Thymus (tissue), 14 donors: ENCODE measurements at places on chromosomes 3 and 15.

- DNase-seq, result no peak
These were observed 70.5 kb upstream of the XCR1 start for GRCh38 chr3:46097691-46098241.

DNA sequence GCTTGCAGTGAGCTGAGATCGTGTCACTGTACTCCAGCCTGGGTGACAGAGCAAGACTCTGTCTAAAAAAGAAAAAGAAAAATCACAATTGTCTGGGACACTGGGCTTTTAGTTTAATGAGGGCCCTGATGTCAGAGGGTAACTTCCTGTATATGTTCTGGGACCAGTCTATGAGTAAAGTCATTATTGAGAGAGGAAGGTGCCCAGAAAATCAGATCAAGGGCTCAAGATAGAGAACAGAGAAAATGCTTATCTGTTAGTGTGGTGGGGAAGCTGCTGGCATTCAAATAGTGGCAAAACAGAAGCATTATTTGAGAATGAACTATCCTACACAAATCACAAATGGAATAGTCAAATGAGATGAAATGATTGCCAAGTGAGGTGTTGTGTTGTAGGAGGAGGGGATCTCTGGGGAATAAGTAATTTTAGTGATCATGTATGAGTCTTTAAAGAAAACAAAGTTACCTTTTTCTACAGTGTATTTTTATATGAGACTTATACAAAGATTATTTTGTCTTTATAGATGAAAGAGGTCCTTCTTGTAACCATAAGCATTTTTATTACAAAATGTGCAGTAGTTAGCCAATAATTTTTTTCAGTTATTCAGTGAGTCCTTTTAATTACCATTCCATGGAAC, 13.4 kb downstream of the ARIH2 start:
- DNase-seq, result no peak

- no peak for DNase-seq
These were observed 23.6 kb downstream of the SETD5 start for GRCh38 chr3:9420850-9421549.

DNA sequence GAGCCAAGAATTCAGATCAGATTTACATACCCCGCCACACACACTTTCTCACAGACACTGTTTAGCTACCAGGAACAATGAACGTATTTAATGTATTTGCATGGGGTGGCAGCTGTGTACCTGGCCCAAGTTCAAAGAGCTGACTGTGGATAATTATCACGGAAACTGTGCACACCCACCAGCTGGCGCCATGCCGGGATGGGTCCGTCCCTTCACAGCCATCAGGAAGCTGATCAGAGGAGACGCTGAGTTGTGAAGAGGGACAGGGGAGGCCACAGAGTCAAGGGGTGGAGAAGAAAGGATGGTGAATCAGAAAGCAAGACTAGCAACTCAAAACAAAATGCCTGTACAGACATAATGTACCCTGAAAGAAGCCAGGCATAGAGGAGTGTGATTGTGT, 13.1 kb upstream of the PLA2G4D start:
- DNase-seq, result no peak

- DNase-seq, result no peak
These were observed 26.1 kb downstream of the SHF start for GRCh38 chr15:45161666-45162065.

DNA sequence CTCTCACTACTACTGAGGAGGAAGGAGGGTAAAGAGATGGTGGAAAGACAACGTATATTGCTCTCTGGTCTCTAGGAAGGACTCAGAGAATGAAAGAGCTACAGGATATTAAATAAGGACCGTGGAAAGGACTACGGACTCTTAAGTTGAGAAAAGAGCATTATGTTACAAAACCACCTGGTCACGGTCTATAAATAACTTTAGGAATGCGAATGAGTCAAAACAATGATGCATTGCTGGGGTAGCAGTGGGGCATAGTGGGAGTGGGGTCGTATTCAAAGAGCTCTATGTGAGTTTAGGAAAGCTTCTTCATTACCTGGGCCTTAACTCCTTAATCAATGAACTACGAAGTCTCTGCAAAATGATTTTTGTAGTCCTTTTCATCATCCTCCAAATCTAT, 295.7 kb upstream of the SOX14 start:
- no peak for DNase-seq

DNA sequence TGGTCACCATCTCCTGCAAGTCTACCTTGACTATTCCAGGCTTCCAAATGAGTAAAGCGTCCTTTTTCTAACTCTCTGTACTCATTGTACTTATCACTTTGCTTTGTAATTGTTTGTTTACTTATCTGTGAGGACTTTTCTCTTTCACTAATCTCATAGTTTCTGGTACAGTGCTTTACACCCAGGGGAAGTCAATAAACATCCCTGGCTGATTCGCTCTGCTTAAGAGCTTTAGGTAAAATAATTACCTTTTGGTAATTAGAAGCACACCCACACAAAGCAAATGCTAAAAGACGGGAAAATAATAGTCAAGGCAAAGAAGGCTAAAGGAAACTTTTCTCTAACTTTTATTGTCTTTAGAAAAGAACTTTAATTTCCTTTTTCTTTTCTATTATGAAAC, 466.9 kb upstream of the ROBO1 start:
- no peak for DNase-seq

DNA sequence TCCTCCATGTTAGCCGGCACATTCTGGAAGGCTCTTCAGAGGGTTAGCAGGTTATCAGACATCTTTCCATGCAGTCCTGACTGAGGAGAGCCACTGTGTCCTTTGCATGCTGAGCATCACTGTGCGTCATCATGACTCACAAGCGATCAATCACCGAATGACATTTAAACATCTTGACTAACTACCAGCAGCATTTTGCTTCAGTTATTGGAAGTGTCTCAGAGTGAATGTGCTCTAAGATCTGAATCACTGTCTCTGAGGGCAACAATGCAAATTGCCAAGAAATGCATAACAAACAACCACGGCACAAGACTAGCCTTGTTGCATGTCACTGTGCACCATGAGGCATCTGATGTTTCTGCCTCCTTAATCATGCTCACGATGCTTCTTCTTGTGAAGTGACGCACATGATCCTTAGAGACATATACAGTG, 18.3 kb upstream of the ATP8B4 start:
- DNase-seq, result no peak

DNA sequence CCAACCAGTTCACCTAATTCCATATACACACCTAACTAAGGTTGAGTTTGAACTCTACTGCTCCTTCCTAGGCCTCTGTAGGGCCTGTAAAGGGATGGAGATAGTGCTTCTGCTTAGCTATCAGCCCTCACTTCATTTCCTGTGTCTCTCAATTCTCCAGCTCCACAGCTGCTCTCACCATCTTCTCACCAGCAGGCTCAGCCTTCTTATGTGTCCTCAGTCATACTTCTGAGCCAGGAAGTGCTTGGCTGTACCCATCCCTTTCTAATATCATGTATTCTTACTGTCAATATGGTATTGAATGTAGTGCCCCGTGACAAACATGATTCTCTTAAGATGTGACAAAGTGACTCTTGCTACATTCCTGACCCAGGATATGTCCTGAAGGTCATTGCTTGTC, 116.9 kb downstream of the SLC9A9 start:
- no peak for DNase-seq

DNA sequence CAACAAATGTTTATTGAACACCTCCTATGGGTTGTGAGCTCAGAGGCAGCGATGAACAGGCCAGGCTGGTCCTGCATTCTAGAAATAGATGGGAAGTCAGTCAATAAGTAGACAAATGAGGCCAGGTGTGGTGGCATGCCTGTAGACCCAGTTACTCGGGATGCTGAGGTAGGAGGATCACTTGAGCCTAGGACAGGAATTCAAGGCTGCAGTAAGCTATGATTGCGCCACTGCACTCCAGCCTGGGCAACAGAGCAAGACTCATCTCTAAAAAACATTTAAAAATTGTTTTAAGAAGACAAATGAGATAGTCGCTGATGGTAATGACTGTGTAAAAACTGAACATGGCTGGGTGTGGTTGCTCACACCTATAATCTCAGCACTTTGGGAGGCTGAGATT, 4.4 kb upstream of the RHO start:
- no peak for DNase-seq

- DNase-seq, result no peak
These were observed 2.8 kb downstream of the LRRN1 start for GRCh38 chr3:3802046-3802445.
